ENCODE measurements at places on chromosomes 12 and 14. TPM values are rescaled to one million over a fixed set of nuclear protein-coding genes. Genes with fewer than 3 reads are reported as not detected.

DNA sequence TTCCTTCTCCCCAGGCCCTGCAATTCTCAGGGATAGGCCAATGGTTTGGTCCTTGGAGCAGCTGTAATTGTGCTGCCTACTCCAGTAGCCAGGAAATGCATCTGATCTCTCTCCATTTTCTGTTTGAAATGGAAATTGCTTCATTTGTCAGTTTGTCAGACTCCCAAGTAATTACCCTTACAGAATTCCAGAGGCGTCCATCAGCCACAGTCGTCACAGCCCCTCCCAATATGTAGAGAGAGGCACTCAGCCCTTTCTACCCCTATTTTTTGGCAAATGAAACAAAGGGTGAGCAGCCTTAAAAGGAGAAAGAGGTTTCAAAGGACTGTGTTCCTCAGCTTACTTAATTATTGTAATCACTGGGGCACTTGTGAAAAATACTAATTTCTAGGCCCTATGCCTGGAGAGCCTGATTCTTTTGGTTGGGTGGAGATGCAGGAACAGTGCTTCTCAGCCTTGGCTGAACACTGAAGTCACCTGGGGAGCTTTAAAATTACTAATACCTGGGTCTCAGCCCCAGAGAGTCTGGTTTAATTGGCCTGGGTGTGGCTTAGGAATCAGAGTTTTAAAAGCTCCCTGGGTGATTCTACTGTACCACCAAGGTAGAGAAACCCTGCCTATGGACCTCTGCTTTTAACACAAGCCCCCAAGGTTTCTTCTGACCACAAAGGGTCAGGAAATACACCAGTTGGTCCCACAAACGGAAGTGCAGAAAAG is 190.0 kb downstream of the EMP1 start:
- DNase-seq = no peak

DNA sequence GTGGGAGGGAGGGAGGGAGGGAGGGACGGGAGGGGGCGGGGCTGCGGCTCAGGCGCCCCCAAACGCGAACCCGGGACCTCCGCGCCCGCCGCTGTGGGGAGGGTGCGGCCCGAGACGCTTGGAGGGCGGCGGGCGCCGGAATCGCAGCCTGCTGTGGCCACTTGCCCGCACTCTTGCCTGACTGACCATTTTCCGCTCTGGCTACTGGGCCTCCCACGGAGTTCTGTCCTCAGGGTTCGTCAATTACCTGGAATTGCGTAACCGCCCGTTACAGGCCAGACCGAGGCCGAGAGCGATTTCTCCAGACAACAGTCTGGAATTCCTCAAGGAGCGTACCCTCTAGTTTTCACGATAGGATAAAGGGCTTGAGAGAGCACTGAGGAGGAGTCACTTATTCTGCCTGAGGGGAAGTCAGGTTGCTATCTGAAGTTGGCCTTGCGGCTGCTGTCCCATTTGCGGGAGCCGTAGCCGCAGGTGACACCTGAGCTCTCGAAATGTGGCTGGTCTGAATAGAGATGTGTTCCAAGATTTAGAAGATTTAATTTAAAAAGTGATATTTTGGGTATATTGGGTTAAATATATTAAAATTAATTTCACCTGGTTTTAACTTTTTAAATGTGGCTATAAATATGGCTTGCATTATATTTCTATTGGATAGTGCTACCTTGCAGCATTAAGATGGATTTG is 446 bp upstream of the ZNF641 start:
- DNase-seq = peak; percentile 72

DCP1B gene
- polyA plus RNA-seq = 31.4 TPM

- DNase-seq = no peak
Measured at GRCh38 chr14:94028450-94028826, 2.3 kb downstream of the OTUB2 start.

DNA sequence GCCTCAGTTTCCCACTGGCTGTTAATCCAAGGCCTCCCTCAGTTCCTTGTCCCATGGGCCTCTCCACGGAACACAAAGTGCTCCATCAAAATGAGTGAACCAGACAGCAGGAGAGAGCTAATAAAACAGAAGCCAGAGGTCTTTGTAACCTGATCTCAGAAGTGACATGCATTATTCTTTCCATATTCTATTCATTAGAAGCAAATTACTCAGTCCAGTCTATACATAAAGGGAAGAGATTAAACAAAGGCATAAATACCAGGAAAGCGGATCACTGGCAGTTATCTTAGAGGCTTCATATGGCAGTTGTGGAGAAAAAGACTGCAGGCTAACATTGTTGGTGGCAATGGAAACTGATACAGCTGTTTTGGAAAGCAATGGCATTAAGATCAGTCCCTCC is 170.6 kb upstream of the GARIN6 start:
- DNase-seq = no peak

DNA sequence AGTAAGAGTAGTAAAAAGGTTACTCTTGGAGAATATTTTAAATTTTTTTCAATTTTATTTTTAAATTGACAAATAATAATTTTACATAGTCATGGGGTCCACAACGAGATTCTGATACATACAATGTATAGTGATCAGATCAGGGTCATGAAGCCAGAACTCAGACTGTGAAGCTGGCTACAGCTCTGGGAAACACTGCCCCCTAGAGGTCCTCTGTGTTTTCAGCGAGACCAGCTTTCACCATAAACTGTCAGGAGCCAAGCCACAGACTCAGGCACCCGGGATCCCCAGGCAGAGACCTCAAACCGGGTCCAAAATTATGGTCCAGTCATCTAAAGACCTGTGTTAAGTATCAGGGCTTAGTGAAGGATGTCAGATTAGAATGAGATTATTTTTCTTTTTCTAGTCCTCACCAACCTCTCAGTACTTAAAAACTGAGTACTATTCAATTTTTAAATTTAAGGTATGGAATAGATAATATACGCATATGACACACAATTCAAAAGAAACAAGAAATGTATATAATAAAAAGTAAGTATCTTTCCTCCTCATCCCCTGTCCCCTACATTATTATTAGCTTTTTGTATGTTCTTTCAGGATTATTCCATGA is 397.1 kb downstream of the MDGA2 start:
- peak; percentile 19 for DNase-seq

- DNase-seq = no peak
Measured at GRCh38 chr12:52496054-52496453, 3.0 kb upstream of the KRT6A start.

- no peak for DNase-seq
Measured at GRCh38 chr12:110622582-110622981, 8.7 kb downstream of the TCTN1 start.

CCDC38 gene
- 0.40 TPM for polyA plus RNA-seq

- no peak for DNase-seq
Measured at GRCh38 chr14:76643887-76644286, 117.4 kb upstream of the VASH1 start.

Measured in right renal pelvis (tissue), 4 donors.